Stimulated activated CD8-positive, alpha-beta memory T cell treated with anti-CD3 and anti-CD28 coated beads, Interleukin-2, amount 100 ng/mL, for 48 hours (primary cell): ENCODE measurements at places on chromosomes 12 and 14.

- no peak for DNase-seq
These were observed 1165.1 kb downstream of the SLC16A7 start for GRCh38 chr12:60760965-60761364.

- no peak for DNase-seq
These were observed 116.6 kb upstream of the RTL1 start for GRCh38 chr14:101019990-101020710.

- DNase-seq: no peak
These were observed 94.0 kb downstream of the RALGAPA1 start for GRCh38 chr14:35715079-35715478.

GRCh38 chr12:44589697-44590096, 286.4 kb downstream of the NELL2 start:
- no peak for DNase-seq

DNA sequence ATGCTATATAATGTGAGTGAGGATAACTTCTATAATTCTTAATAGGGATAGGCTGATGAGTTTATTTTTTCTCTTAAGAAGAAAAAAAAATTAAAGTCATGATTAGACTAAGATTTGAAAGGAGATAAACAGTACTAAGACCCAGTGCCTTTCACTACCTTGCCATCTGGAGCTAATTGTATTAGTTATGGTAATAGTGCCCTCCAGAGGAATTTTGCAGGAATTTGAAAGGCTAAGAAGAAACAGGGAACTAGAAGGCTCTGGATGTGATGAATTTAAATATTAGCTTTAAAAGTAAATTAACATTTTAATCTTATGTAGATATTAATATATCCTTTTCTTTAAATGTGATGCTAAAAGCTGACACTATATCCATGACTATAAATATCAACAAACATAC, 36.6 kb upstream of the PIK3C2G start:
- no peak for DNase-seq

DNA sequence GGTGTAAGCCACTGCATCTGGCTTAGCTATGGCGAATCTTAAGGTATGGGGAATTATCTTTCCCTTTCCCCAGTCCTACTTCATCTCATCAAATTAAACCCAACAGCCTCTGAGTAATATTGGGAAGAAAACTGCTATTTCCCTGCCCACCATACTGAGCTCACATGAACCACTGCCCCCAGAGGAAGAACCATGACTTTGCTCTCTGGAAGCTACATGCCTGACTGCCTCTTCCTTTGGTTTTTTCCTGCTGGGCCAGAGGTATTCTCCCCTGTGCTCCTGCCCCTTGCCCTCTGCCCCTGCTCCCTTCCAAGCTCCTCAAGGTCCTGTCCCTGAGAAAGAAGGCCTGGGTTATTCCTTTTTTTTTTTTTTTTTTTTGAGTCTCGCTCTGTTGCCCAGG, 15.2 kb downstream of the RILPL2 start:
- DNase-seq: no peak

DNA sequence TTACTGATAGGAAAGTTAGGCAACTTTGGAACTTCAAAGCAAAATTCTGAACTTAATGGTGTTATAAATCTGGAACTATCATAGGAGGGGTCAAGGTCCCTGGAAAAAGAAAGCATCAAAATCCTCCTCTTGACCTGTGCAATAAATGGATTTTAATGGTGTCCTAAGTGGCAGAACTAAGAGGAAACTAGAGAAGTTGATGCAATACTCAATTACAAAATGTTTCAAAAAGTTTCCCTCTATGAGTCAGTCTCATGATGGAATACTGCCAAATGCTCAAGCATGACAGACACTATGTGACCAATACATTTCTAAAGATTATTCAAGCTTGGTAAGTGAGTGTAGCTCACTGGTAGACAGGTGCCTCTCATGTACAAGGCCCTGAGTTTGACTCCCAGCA, 47.7 kb upstream of the ERGIC2 start:
- DNase-seq: no peak

- no peak for DNase-seq
These were observed 258.0 kb upstream of the PLEKHG7 start for GRCh38 chr12:92444763-92445162.

- DNase-seq: no peak
These were observed 847 bp downstream of the MMP14 start for GRCh38 chr14:22837114-22837749.

DNA sequence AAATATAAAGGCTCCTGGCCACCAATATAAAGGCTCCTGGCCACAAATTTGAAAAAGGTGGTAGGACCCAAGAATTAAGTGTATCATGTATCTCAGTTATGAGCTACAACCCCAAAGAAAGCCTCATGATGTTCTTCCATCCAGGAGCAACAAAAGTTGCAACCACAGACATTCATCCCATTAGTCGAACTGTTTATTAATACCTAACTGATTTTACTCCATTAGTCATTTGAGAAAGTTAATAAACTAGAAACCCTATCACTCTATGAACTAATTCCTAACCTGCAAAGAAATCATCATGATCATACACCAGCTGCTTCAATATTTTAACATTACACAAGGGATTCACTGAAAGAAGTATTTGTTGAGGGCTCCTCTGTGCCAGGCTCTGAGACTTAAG, 253.2 kb upstream of the GRIP1 start:
- DNase-seq: no peak

DNA sequence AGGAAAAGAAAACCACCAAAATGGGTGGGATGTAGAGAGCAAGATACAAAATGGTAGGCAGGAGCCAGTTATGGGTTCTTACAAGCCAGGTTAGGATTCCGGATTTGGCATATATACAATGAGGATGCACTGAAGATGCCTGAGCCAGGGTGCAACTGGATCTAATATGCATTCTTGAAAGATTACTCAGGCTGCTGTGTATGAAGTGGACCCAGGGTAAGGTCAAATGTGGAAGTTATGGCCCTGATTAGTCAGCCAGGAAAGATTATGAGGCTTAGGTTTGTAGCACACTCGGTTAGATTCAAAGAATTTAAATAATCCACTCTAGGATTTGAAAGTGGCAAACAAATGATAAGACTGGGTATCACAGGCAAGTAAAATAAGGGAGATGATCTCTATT, 1750.7 kb upstream of the FLRT2 start:
- DNase-seq: no peak

DNA sequence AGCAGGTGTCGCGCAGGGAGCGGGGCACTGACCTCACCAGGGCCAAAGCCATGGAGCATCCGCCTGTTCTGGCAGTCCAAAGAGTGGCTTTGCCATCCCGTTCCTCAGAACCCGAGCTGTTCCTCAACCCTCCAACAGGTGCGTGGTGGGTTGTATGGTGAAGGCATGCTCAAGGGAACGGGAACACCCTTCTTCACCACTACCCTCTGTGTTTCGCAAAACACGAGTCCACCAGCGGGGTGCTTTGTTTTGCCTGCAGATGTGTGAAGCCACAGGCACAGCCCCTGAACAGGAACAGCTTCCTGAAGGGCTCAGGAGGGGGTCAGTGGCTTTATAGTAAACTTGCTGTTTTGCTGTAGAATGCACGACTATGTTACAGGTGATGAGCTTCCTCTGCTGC, 52.7 kb downstream of the SMOC1 start:
- DNase-seq: no peak

- DNase-seq: no peak
These were observed 302.1 kb upstream of the FBXO33 start for GRCh38 chr14:39734306-39734705.

DNA sequence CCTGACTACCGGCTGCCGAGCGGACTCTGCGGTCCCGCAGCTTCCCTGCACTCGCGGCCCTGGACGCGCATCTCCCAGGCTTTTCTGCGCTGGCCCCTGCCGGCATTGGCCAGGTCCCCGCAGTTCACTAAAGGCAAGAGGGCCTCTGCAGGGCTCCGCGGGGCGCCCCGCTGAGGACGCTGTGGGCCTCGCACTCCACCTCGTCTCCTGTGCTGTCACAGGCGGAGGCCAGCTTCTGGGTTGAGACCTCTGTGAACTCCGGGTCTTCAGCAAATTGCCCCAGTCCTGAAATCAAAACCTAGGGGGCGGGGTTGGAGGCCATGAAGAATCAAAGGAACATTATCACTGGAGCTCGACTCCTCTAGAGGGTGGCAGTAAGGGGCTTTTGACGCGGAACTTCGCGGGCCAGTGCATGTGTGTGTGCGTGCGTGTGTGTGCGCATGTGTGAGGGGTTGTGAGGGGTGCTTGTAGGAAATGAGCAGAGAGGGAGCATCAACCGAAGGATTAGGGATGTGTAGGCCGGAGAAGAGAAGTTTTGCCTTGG, 68.5 kb upstream of the CAPRIN2 start:
- peak; percentile 27 for DNase-seq

DNA sequence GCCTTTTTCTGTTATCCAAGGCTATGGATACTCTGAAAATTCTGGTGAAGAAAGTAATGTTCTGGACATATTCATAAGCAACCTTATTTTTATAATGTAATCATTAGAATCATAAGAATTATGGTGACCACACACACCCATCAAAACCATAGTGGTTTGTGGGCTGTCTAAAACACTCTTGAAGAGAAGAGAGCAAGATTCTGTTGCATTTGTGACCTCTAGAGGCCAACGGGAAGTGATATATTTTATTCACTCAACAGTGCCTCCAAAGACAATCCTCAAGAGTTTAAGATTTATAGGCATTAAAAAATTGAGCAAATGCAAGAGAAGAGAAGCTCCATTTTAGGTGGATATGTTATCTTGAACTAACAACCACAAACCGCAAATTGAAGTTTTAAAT, 68.5 kb upstream of the LGR5 start:
- no peak for DNase-seq

GRCh38 chr12:66596199-66596598, 82.7 kb downstream of the GRIP1 start:
- no peak for DNase-seq

DNA sequence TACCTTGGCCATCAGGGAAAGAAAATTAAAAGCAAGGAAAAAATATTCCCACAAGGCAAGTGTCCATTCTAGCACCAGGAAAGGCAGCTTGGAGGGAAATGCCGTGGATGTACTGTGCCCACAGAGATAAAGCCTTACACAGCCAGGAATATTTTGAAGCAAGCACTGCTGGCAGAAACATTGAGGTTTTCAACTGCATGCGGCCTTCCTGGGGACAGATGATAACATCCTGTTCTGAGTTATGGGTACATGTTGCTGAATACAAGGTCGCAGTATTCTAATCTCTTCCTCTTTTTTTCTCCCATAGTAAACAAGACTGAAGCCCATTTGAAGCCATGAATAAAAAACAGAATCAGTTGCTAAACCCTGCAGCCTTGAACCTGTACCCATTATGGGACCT, 197.1 kb downstream of the BTG1 start:
- no peak for DNase-seq
